Omental fat pad (tissue), 4 donors: ENCODE measurements at places on chromosomes 5 and 9.

- DNase-seq: peak; percentile 46
Observed at GRCh38 chr9:124282442-124283227, 24.9 kb downstream of the NEK6 start.

GRCh38 chr9:16689351-16689938, 181.0 kb downstream of the BNC2 start:
- DNase-seq: no peak

DNA sequence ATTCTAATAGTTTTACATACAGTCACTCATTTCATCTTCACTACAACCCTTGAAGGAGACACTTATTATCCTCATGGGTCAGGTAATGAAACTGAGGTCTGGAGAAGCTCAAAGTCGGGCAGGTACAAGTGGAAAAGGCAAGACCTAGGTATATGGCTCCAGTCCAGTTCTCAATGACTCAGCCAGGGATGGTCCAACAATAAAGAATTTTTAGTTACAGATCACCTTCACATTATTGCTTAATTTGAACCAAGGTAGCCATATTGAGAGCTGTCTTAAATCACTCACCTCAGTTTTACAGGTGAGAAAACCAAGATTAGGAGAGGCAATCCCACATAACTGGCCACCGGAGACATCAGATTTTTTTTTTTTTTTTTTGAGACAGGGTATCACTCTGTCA, 55.4 kb downstream of the PTPN3 start:
- no peak for DNase-seq

GRCh38 chr9:115341426-115341825, 223.5 kb upstream of the TNC start:
- no peak for DNase-seq

- no peak for DNase-seq
Observed at GRCh38 chr5:143574236-143574635, 170.8 kb upstream of the NR3C1 start.

DNA sequence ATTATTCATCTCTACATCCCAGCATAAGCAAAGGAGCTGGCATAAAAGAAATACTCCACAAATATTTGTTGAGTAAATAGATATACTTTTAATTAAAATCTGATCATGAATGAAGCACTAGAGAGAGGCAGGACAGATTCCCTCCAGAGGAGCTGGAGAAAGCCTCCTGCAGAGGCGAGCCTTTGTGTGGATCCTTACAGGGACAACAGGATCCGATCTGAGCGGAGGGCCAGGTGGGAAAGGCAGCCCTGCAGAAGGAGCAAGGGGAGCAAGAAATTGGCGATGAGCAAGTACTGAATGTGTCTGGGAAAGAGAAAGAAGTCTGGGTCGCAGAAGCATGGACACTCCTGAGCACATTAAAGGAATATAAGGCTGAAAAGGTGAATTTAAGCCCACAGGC, 69.4 kb downstream of the EBF1 start:
- no peak for DNase-seq
